ENCODE measurements at places on chromosomes 7 and 10.

DNA sequence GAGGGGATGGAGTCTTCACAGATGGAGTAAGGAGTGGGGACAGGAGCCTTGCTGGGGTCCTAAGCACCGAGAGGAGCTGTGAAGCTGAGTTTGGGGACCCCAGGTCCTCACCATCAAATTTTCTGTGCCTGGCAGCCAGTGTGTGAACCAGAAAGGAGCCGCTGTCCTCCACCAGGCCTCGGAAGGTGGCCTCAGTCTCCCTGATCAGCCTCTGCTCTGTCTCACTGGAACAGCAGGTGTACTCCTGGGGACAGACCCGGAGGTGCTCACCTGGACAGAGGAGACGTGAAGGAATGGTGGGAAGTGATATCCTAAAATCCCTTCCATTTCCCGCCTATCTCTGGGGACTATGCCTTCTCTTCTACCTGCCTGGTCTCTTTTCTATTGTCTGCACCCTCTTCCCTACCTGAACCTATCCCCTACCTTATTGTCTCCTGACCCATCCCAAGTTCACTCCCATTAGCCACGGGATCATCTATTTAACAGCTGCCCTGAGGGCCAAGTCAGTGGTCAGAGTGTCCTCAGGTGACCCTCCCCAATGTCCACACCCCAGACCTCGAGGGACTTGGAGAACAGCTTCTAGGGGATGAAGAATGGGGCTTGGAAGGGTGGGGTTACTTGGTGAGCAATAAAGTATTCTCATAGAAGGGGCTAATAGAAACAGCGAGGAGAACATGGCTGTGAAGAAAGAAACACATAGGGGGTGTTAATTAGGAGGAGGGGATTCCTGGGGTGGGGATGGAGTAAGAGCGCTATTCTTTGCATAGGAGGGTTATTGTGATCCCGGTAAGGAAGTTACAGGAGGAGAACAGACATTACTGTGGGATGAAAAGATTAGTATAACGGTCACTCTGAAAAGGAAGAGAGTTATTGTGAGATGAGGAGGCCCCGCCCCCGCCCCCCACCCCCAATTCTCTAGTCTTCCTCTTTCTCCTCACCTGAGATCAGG, 811 bp downstream of the GPC2 start:
- DNase-seq: no peak

GRCh38 chr7:150732786-150733481, 4.3 kb upstream of the GIMAP5 start:
- DNase-seq: no peak

DNA sequence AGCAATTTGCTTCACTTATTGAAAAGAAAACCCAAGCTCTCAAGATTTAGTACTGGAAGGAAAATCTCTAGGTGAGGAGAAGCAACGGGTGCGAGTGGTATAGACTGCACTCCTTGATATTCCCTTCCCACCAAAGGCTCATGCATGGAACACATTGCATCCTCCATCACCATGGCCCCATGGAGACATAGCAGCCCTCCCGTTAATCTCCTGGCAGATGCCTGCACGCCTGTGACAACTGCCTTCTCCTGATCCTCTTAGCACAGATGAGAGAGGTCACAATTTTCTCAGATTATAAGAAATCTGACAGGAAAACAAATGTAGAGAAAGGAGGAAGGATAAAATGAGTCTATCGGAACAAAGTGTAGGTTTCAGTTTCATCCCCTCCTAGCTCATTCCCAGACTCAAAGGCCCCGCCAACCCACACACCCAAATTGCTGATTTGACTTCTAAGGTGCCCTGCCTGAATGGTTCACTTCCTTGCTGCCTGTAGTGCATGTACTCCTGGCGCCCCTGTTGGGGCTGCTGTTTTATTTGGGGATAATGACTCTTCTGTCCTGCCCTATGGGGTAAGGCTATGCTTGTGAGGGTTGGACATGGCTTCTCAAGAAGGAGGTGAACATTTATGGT, 50.0 kb downstream of the PLXNA4 start:
- DNase-seq: no peak

DNA sequence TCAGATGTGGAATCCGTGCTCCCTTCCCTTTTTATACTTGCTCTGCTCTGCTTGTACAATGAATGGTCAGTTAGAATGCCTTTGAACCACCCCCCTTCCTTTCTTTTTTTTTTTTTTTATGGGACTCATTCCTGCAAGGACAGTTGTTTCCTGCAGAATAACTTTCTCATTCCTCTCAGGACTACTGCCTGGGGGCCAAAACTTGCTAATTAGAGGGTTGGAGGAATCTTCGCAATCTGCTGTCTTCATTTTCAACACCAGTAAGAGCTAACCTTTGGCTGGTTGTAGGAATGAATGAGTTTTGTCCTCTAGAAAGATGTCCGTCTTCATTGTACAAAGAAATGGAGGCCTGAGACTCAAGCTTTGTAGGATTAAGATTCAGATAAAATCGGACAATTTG, 868.1 kb downstream of the LRMDA start:
- no peak for DNase-seq

DNA sequence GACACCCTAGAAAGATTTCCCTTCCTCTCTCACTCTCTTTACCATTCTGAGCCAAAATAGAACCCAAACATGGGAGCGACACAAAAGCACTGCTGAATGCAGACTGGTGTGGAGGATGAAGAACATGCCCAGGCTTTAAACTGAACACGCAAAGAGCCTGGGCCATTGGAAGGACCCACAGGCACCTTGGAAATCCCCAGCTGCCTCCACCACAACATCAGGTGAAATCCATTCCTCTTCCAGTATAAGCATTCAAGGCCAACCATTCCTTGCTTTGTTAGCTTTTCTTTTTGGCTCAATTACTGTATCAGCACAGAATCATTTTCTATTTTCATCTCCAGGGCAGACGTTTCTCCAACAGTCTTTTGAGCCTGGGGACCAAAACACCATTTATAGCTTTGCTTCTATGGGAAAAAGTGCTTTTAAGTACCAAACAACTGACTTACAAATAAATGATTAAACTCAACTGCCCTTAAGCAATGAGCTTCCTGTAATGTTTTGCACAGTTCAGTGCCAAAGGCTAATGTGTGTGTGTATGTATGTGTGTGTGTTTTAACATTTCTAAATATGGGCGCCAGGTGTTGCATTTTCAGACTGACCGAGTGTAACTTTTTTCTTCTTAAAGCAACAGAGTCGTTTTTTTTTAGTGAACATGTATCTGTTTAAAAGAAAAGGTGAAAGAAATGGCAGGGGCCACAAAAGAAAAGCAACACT, 16.2 kb upstream of the BLNK start:
- no peak for DNase-seq

DNA sequence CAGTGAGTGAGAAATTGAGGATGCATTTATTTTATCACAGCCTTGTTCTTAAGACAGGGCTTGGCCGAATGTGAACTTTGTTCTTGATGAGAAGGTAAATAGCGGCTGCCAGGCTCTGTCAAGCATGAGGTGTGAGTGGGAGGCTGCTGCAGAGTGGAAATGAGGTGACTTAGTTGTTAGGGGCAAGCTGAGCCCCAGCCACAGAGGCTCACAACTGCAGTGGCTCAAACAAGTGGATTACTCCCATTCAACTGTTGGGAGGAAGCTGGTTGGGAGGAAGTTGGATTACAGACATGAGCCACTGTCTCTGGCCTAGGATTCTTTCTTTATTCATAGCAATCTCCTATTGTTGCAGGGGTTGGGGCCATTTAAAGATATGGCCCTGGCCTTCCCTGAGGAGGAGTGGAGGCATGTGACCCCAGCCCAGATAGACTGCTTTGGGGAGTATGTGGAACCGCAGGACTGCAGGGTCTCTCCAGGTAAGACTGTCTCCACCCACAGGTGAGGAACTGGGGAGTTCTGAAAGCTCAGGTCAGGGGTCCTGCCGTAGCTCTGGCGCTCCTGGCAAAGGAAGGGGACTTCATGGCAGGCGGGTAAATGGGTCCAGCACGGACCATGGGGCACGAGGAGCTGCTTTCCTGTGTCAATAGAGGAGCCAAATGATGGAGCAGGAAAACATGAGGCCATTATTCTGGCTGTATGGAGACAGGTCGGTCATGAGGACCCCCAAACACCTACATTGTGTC, 7.1 kb downstream of the ZSCAN25 start:
- DNase-seq: no peak
